ENCODE measurements at places on chromosomes 1 and 21.

GRCh38 chr1:26696654-26697430, 1.0 kb downstream of the ARID1A start:
- peak; percentile 52 for DNase-seq

- no peak for DNase-seq
These were observed 63.4 kb upstream of the SOD1 start for GRCh38 chr21:31596055-31596454.

GRCh38 chr1:39082010-39082799, 56.1 kb downstream of the NDUFS5 start:
- DNase-seq: no peak

- no peak for DNase-seq
These were observed 134.7 kb downstream of the TGFBR3 start for GRCh38 chr1:91751275-91751674.

DNA sequence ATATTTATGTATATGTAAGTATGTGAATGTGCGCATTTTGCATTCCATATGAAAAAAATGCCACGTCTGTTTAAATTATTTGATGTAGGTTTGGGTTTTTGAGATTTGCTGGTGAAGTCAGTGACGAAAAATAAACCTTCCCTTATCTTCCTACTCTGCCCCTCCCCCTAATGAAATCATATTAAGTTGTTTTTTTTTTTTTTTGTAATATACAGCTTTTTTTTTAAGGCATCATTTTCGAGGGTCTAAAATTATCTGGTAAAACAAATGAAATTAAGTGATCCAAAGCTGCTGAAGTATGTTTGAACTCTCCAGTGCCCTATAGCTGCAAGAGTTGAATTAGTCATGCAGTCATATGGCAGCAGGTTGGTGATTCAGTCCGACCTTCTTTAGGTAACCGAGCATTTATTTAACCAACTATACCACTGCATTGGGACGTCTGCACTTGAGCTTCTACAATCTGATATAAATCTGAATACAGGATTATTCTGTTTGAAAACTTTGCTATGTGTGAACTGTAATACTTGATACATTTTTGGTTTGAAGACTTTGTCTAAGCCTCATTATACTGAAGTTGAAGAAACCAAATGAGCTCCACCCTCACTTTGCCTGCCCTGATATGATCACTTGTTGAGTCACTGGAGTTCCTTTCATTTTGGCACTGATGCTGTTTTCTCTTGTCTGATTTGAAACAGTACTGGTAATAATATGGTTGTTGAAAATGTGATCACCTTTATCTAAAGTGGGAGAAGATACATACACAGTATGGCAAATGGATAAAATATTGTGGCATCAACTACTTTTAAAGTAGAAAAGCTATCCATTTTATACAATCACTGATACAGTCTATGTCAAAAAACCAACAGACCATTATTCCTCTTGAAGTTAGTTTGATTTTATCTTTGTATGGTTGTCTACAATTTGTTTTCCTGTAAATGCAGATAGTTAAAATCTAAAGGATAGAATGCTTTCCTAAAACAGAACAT, 11.7 kb downstream of the PDIK1L start:
- DNase-seq: no peak

DNA sequence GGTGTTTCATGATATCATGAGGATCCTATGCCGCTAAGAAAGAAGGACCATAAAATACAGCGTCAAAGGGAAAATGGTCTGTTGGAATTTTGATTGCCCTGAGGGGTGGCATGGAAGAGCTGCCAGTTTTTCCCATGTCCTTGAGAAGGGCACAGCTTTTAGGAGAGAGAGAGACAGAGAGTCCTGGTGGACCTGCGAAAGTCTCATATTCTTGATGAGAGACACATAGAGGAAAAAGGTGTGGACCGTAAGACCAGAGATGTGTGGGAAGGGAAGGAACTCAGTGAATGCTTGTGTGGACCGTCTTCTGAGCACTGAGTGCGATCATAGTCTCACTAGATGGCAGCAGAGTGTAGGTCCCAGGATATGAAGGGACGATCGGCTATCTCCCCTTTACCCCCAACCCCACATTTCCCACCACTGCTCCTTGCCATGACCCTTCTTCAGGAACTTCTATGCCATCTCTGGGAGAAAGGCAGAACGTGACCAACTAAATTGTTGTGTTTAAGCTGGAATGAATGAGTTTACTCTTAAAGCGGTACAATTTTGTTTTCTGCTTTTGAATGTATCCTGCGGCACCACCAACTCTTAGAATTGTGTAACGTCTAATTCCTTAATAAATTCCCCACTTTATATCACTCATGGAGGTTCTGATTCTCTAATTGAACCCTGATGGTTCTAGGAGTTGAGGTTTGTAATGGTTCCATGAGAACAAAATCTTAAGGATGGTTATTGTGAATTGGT, 117.7 kb downstream of the CTH start:
- DNase-seq: peak; percentile 76

- no peak for DNase-seq
These were observed 180.7 kb downstream of the COQ8A start for GRCh38 chr1:227120826-227121225.

DNA sequence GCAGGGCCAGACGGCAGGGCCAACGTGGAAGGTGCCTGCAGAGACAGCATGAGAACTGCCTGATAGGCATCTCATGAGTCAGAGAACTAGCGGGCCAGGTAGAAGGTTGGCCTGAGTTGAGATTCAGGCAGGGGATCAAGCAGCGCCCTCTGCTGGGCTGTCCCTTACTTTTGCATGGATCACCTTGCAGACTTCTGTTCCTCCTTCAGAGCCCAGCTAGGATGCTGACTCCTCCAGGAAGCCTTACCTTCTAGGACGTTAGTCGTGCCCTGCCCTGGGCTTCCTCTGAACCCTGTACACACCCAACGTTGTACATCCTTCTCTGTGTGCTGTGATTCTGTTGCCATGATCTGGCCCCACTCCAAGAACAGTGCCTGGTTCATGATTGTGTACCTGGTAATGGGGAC, 231.3 kb upstream of the VAMP3 start:
- peak; percentile 60 for DNase-seq

GRCh38 chr1:50562106-50562505, 138.9 kb upstream of the DMRTA2 start:
- peak; percentile 4 for DNase-seq

DNA sequence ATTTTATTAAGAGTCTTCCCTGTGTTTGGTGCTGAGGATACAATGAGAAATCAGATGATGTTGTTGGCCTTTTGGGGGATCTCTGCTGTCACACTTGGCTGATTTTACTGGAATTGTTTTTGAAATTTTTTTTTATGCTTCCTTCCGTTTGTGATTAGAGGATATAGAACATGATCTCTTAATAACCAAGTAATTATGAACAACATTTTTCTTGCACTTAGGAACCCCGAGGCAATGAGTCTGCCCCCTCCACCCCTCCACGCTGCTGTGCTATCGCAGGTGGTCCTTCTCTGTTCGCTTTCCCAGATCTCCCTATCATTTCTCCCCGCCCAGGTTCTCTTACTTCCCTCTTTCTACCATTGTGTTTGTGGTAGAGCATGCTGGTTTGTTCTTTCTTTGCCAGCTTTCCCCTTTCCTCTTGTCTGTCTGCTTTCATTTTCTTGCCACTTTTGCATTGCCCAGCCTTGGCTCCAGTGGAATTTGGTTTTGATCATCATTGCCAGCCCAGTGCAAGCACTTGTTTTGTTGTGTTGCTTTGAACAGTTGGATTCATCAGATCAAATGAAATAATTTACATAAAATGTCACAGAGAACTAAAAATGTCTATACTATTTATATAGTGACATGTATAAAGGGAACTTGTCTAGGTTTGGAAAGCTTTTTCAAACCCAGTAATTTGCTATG, 73.1 kb upstream of the SCCPDH start:
- DNase-seq: no peak

DNA sequence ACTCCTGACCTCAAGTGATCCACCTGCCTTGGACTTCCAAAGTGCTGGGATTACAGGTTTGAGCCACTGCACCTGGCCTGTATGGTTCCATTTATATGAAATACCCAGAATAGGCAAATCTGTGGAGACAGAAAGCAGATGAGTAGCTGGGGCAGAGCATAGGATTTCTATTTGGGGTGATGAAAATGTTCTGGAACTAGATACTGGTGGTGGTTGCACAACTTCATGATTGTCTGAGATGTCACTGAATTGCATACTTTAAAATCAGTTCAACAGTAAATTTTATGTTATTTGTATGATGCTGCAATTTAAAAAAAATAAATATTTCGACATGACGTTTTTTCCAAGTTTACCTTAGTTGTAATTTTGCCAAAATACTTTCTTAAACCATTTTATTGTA, 23.9 kb downstream of the ITSN1 start:
- no peak for DNase-seq

DNA sequence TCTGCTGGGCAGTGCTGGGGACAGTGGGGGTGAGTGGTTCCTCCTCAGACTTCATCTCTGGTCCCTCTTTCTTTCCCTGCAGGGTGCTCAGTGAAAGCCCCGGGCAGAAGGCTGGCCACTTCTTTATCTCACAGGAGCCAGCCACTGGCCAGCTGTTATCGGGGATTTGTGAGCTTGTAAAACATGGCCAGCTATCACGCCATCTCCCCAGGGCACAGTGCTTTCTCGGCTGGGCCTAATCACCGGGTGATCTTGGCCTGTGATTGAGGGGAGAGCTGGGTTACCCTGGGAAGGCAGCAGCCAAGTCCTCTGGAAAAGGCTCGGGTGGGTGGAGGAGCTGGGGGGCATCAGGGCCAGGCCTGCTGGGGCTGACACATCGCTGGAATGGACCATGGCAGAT, 83.0 kb downstream of the IGSF21 start:
- peak; percentile 89 for DNase-seq

DNA sequence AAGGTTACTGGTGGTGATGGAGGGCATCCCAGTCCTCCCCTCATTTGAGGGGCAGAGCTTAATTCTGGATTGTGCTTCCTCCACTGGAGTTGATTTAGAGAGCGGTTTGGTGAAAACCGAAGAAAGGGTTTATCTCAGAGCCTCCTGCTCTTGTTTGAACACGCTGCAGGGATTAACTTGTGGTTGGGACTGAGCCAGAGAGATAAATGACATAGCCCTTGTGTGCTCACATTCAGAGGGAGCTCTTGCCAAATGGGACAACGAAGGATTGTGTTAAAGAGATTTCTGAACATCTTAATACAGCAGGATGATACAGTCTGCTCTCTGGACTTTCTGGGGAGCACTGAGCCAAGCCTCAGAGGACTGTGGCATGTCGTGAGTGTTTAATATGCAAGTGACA, 308.2 kb downstream of the DISC1 start:
- peak; percentile 98 for DNase-seq

DNA sequence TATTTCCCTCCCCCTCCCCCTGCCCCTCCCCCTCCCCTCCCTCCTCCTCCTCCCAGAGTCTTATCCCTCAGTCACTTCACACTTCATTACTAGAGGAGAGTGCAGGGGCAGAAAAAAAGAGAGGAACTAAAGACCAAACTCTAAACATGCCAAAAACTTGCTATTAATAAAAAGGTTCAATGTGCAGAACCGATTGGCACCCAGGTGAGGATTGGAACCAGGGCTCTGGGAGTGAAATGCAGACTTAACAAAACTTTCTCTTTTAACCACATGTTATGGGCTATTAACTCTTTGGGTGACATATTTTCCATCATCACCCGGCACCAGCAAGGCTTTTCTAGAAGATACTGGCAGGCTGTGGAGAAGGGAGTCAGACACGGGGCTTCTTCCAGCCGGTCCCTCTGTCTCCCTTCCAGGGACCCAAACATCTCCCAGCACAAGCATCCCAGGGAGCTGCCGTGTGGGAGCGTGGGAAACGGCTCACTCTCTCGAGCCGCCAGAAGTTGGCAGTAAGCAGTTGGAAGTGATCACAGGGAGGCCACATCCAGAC, 13.6 kb downstream of the NID1 start:
- no peak for DNase-seq

DNA sequence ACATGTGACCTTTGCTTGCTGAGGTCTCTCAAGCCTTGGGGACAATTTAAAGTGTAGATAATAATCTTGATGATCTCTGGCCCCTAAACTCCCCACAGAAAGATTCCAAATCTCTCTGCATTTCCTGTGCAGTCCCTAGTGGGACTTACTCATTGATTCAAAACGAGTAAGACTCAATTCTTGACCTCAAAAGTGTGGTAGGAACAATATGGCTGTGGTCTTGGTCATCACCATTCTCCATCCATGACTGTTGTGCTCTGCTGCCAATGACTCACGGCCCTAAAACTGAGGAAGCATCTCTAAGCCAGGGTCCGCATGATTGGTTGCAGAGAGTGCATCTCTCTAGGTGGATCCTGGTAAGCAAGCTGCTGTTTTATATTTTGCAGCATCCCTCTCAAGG, 268.0 kb downstream of the PTGER3 start:
- DNase-seq: no peak

DNA sequence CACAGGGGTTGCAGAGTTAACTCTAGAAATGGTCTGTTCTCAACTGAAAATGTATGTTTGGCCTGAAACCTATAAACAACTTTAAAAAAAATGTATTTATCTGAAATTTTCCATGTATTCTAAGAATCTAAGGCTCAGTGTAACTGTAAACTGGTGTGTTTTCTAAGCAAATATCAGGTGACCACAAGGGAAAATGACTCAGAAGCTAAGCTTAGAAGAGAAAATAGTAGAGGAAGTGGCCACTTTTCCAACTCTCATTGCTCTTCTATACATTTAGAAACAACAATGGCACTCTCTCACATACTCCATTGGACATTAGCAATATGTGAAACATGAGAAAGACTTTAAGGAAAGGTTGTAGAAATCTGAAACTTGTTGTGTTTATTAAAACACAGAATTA, 7.5 kb downstream of the TNFSF18 start:
- no peak for DNase-seq

DNA sequence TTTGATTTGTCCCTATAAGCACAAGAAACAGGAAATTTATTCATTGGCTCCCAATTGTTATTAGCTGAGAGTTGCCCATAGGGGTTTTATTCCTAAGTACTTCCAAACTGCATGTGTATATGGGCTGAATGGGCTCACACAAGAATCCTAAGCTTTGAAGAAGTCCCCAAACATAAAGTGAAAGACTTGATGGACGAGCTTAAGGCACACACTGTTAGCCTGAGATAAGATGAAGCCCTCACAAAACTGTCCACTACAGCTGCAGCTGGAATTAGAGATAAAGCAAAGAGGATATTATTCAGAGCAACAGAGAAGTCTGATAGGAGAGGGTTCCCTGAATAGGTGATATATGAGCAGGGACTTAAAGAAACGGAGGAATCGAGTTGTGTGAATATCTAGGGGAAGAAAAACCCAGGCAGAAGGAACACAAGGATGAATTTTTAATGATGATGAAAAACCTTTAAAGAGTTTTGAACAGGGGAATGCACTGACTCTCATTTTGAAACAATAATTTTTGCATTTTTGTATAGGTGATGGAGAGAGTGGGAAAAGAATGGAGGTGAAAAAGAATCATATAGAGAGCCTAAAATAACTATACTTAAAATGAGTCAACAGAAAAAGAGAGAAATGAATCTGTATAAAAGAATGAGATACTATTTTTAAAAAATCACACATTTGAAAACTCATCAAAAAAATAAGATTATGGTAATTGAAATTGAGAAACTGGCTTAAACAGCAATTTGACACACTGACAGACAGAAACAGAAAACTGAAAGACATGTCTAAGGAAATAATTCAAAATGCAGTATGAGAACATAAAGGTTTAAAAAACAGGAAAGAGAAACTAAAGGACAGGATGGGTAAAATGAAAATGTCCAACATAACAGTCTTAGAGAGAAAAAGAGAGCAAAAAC, 133.6 kb upstream of the POGK start:
- peak; percentile 39 for DNase-seq

GRCh38 chr1:16960560-16961296, 19.7 kb downstream of the MFAP2 start:
- no peak for DNase-seq

Data from NCI-H82 (cell line).